ENCODE measurements at places on chromosomes 7 and 10.

- DNase-seq = no peak
These were observed 5.0 kb downstream of the TPK1 start for GRCh38 chr7:144830811-144831210.

DNA sequence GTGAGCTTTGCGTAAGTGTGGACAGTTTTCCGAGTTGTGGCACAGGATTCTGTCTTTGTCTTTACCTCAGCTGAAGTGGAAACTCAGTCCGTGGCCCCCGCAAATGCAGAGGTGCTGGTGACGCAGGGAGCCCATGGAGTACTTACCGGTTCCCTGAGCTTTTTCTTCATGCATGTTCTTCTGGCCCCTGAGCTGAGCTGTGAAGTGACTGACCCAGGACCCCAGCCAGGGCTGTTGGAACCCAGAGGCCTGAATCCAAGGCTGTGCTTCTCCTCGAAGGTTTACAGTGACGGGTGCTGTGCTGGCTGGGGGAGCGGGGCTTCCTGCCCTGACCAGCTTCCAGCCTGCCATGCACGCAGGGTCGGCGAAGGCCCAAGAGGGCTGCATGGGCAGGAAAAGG, 223.5 kb downstream of the GLRX3 start:
- no peak for DNase-seq

GRCh38 chr10:123472606-123473005, 193.5 kb upstream of the GPR26 start:
- no peak for DNase-seq

- no peak for DNase-seq
These were observed 62.4 kb upstream of the WAPL start for GRCh38 chr10:86583983-86584382.

GRCh38 chr10:92544296-92544695, 29.6 kb downstream of the IDE start:
- no peak for DNase-seq

DNA sequence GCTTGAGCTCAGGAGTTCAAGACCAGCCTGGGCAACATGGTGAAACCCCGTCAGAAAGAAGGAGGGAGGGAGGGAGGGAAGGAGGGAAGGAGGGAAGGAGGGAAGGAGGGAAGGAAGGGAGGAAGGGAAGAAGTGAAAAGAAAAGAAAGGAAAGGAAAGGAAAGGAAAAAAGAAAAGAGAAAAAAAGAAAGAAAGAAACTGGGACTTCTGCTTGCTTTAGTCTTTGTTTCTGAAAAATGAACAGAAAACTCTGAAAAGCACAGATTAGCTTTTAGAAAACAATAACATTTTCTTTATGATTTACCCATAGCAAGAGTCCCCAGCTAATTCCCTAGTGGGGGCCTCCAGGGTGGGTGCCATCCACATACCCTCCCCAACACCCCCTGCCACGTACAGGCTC, 46.8 kb downstream of the ATOH7 start:
- DNase-seq = no peak

GRCh38 chr10:78448994-78449418, 415.3 kb downstream of the RPS24 start:
- no peak for DNase-seq

DNA sequence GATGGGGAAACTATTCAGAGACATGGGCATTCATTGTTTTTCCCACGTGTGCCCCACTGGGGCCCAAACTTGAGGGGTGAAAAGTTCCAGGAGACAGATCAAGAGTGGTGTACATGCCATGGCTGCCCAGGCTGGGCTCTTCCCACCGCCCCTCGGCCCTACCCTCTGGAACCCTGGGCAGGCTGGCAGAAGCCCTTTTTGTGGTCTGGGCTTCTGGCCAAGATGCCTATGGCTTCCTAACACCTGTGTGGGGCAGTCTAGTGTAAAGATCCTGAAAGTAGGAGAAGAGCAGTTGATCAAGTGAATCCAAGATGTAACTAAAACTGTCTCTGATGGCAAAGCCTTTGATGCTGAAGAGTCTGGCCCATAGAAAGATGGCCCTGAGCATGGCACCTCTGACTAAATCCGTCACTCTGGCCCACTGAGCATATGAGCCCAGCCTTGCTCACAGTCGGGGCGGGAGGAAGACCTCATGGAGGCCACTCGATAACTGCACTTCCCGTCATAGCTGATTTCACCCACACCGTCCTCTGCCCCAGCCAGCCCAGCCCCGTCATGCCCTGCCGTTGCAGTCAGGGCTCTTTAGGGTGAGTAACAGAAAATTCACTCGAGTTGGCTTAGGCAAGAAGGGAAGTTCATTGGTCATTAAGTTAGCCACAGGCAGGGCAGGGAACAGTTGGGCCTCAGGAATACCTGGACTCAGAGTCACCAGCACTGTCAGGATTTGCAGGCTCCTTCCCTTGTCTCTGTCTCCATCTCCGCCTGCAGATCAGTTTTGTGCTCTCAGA, 37.9 kb upstream of the MTPAP start:
- no peak for DNase-seq

DNA sequence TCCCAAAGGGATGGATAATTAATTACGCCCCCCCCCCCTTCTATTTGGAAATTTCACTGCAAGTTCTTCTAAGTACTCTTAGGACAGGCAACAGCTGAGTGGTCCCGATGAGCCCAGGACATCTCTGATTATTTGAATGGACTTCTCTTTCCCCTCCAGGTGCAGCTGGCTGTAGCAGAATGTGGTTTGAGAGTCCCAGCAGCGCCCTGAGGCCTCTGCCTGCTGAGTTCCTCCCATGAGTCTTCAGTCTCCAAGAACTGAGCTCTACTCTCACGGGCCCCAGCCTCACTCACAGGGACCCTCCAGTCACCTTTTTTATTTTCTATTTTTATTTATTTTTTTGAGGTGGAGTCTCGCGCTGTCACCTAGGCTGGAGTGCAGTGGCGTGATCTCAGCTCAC, 63.6 kb upstream of the SFMBT2 start:
- no peak for DNase-seq

DNA sequence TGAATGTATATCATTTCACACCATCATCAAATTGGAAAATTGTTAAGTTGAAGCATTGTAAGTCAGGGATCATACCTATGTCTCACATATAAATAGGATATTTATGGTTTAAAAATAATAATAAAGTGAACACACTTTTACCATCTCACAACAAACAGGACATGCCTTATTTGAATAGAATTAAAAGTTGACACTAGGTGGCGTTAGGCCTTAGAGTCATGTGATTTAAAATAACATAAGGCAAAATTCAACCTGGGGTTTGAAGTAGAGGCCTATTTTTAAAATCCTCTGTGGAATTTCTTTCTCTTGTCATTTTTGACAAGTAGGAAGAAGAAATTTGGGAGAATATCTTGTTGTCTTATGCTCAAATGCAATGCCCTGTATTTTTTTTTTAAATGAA, 184.7 kb upstream of the PCDH15 start:
- DNase-seq = no peak

- no peak for DNase-seq
These were observed 233.3 kb upstream of the CACNA2D1 start for GRCh38 chr7:82676777-82677463.

DNA sequence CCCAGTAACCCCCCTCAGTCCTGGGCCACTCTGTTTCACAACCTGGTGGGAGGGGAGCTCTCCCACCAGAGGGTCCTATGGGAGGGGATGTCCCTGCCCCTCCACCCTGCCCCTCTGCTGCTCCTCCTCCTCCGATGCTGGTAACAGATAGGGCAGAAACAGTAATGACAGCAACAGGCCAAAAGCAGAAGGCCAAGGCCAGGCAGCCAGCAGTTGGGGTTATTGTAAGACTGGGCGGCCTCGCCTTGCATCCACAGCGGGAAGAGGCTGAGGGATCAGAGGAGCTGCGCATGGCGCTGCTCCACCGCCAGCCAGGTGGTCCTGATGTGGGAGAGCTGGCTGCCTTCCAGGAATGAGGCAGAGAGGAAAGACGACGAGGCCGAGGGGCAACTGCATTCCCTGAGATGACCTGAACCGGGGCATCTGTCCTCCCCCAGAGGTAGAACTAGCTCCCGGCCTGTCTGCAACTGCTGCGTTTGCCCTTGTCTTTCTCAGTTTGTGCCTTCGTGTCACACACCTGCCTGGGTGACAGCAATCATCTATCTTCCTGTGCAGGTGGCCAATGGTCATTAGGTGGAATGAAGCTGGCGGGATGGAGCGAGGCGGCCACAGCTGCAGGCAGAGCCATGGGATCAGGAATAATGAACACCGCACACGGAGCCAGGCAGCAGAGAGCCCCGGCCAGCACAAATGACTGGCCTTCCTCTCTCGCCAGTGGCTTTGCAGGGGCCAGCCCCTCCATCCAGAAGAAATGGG, 54.0 kb upstream of the CACUL1 start:
- no peak for DNase-seq

GRCh38 chr10:103529539-103529938, 36.0 kb downstream of the NEURL1 start:
- DNase-seq = no peak

DNA sequence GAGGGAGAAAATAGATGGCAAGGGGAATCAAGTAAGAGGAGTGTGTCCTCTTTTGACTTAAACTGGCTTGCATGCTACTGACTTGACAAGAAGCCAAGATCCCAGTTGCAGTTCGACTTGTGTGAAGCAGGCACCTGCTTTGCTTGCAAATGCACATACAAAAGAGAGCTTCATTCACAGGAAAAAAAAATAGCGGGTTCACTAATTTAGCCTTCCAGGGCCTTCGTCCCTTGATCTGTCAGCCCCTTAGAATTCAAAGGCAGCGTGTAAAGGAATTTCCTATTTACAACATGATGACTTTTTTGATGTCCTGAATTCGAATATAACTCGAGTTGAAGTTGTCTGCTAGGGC, 192.1 kb downstream of the CELF2 start:
- no peak for DNase-seq

GRCh38 chr7:15628876-15629275, 57.6 kb downstream of the MEOX2 start:
- no peak for DNase-seq

DNA sequence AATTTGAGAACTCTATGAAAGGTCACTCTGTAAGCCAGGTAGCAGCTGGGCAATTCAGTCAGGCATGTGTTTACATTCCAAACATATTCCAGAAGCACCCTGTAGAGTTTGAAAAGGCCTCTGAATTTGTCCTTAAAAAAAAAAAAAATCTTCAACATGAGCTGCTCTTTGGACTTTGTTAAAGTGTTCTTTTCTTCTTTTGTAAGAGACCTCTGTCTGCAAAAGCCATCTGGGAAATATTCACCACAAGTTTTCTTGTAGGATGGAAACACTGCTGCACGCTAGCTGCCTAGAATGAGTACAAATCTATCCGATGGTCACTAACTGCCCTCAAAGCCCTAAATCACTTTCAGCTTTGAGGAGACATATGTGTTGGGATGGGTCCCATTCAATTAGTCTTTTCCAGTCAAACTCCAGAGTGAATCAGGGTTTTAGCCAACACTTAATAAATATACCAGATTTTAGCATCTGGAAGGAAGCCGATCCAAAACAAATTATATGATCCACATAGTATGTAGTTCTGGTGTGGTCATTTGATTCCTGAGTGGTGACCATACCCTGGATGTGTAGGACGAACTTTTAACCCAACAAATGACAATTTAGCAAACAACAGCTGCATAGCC, 85.9 kb downstream of the CD36 start:
- no peak for DNase-seq

DNA sequence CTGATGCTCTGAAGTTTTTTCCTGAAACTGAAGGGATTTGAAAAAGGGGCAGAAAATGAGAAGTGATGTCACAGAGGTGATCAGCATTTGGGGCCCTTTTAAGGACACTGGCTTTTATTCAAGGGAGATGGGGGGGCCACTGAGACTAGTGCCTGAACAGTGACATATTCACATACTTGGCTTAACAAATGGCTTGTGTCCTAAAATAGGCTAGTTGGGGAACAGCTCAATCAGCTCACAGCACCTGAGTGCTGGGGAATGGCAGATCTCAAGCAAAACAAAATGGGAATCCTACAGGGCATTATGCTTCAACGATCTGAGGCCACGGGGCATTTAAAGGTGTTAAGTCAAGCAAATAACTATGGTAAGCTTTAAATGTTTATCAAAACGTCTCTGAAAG, 90.1 kb downstream of the UBE2H start:
- no peak for DNase-seq

DNA sequence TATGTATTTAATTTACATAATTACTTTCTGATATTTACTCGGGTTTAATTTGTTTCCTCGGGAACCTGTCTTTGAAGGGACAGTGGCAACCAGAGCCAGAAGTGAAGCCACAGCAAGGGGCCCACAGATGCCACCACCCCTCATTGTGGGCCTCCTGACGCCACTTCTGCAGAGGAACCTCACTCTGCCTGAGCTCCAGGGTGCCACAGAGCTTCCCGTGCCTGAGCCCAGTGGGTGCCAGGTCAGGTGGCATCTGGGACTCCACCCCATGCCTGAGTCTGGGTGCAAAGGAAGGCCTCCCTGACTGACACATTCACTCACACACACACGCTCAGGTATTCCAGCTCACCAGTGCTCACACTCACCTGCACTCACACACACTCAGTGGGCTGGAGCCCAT, 213.7 kb downstream of the GRID1 start:
- no peak for DNase-seq

DNA sequence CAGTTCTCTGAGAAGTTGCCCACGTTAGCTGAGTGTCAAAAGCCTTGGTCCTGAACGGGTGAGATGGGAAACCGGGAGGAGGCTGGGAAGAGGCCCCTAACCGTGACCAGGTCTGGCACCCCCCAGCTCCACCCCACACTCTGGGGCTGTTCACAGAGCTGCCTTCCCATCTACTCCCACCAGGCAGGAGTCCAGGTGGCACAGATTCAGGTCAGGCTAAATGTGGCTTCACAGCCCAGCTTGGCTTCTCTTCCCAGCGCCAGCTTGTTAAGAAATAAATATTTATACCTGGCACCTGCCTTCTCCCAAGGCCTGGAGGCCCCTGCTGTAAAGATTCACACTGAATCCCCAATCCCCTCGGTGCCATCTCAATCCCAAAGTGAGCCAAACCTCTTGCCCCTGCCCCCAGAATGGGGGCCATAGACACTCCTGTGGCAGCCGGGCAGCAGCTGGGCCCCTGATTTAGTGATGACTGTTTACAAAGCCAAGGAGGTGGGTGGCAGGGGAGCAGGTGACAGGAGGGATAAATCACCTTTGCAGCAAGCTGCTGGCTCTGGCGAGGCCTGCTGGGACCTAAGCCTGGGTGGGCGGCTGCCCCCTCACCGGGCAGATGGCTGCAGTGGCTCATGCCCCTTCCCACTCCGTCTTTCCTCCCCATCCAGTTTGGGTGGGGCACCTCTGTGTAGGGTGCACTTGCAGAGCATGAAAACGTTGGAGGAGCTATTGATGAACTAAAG, 72.5 kb downstream of the GOLGA7B start:
- no peak for DNase-seq

GRCh38 chr10:127987467-127988380, 80.8 kb downstream of the PTPRE start:
- no peak for DNase-seq
